Bronchial epithelial cell (primary cell): ENCODE measurements at places on chromosomes 3 and 15. TPM values are rescaled to one million over a fixed set of nuclear protein-coding genes. Genes with fewer than 3 reads are reported as not detected.

Gene GOLGA6L25
- total RNA-seq, result not detected in 2 replicates

Gene THAP10
- 0.79 and 1.3 TPM in 2 replicates for total RNA-seq

Gene EFCAB12
- not detected in 2 replicates for total RNA-seq

Gene HSPBAP1
- total RNA-seq, result 11.3 and 12.0 TPM in 2 replicates

Gene SRGAP3
- total RNA-seq, result 16.5 and 30.5 TPM in 2 replicates

Gene CHRFAM7A
- total RNA-seq, result under 0.01 and 0.51 TPM in 2 replicates

Gene MAGEF1
- 14.2 and 15.1 TPM in 2 replicates for total RNA-seq

Gene TRIM71
- not detected in 2 replicates for total RNA-seq

Gene SPCS1
- 51.1 and 57.9 TPM in 2 replicates for total RNA-seq

Gene ITPKA
- total RNA-seq, result 0.79 and 3.1 TPM in 2 replicates

Gene FEZF2
- not detected in 2 replicates for total RNA-seq

Gene OTOL1
- total RNA-seq, result not detected in 2 replicates

Gene GOLGA6L4
- total RNA-seq, result 0.53 and 1.3 TPM in 2 replicates

Gene CAMP
- 11.3 and 22.1 TPM in 2 replicates for total RNA-seq

Gene ANAPC13
- total RNA-seq, result 45.3 and 66.4 TPM in 2 replicates

Gene SLC12A1
- total RNA-seq, result not detected in 2 replicates

Gene GRAMD1C
- total RNA-seq, result 1.1 and 1.3 TPM in 2 replicates

Gene DNAH1
- total RNA-seq, result 0.79 and 1.2 TPM in 2 replicates

Gene CD96
- total RNA-seq, result not detected in 2 replicates

Gene NANOGP8
- total RNA-seq, result not detected in 2 replicates

Gene TMIE
- total RNA-seq, result 1.3 and 1.6 TPM in 2 replicates

Gene AQP9
- total RNA-seq, result not detected in 2 replicates

Gene ATP10A
- 0.26 and 1.8 TPM in 2 replicates for total RNA-seq

Gene ROBO2
- total RNA-seq, result 0.26 and 0.79 TPM in 2 replicates

Gene PLA2G4D
- total RNA-seq, result under 0.01 TPM in 2 replicates

Gene ITIH1
- total RNA-seq, result not detected in 2 replicates

Gene CCDC9B
- total RNA-seq, result 12.1 and 17.3 TPM in 2 replicates

Gene CLEC3B
- total RNA-seq, result 0.13 TPM in 1 of 2 replicates, not detected in the other

Gene AMT
- total RNA-seq, result 0.79 and 2.2 TPM in 2 replicates

Gene FBXO40
- total RNA-seq, result not detected in 2 replicates

Gene SCN11A
- total RNA-seq, result not detected in 2 replicates

Gene NUSAP1
- 3.7 and 4.1 TPM in 2 replicates for total RNA-seq

Gene SLC28A1
- total RNA-seq, result not detected in 2 replicates

Gene TM2D3
- total RNA-seq, result 21.6 and 23.0 TPM in 2 replicates

Gene CAPN3
- 2.1 and 3.2 TPM in 2 replicates for total RNA-seq

Gene FRG2C
- not detected in 2 replicates for total RNA-seq

Gene CLDN11
- total RNA-seq, result 0.26 and 4.2 TPM in 2 replicates

Gene ZBTB47
- 5.8 and 7.6 TPM in 2 replicates for total RNA-seq

Gene FGD5
- not detected in 2 replicates for total RNA-seq

Gene HTD2
- total RNA-seq, result 7.6 and 10.3 TPM in 2 replicates

Gene BCHE
- total RNA-seq, result 0.26 and 0.51 TPM in 2 replicates

Gene ZMAT3
- total RNA-seq, result 12.2 and 15.3 TPM in 2 replicates

Gene NIPA2
- total RNA-seq, result 54.2 and 76.1 TPM in 2 replicates

Gene ANKUB1
- total RNA-seq, result 0.26 and 2.1 TPM in 2 replicates

Gene TLNRD1
- 7.3 and 7.4 TPM in 2 replicates for total RNA-seq

Gene TMEM158
- total RNA-seq, result 1.3 and 1.6 TPM in 2 replicates

Gene NR1I2
- not detected in 2 replicates for total RNA-seq

Gene MCF2L2
- 0.26 TPM in 2 replicates for total RNA-seq

Gene CALML4
- total RNA-seq, result 4.5 and 6.4 TPM in 2 replicates

Gene ST8SIA2
- not detected in 2 replicates for total RNA-seq

Gene GHSR
- not detected in 2 replicates for total RNA-seq

Gene CLDN16
- 0.26 and 0.51 TPM in 2 replicates for total RNA-seq

Gene KLHL40
- not detected in 2 replicates for total RNA-seq

Gene RYR3
- total RNA-seq, result under 0.01 and 0.26 TPM in 2 replicates
